ENCODE measurements at places on chromosomes 4 and X.

DNA sequence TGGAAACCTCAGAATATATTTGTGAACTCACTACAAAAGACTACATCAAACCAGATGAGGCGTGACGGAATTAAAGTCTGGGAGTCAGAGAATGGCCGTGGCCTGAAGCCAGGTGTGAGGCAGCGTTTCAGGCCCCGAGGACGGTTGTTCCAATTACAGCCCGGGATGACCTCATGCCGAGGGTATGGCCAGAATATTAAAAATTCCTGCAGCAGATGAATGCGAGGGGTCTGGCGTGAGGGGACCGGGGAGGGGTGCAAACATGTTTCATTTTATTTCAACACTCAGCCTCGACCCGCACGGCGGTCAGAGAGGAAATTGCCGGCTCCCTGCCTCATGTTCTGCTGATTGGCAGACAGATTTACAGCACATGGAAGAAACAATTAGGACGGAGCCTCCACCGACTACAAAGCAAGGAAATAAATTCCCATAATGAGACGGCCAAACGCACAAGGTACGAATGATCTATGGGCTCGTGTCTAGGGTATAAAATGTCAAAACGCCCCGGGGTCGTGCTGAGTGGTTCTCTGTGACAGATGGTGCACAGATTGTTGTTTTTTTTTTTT, 289.7 kb downstream of the SHOX start:
- ATAC-seq: no peak

- no peak for ATAC-seq
Observed at GRCh38 chr4:24980740-24981139, 50.0 kb downstream of the LGI2 start.

DNA sequence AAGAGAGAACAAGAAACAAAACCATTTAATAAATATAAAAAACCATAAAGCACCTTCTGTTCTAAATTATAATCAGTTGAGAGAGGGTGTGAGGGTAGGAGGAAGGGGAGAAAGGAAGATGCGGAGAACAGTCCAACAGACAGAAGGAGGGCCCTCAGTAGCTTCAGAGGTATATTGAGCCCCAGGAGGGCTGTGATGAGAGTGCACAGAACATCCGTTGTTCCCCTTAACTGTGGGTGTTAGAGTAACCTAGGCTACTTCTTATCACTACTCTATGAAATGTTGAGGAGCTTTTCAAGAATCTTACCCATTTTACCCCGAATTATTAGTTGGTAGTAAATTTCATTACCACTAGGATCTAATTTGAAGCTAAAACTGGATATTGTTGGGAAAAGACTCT, 13.8 kb downstream of the GPC3 start:
- ATAC-seq: no peak

- no peak for ATAC-seq
Observed at GRCh38 chr4:174244441-174244840, 39.0 kb downstream of the FBXO8 start.

GRCh38 chr4:122661176-122662160, 40.6 kb upstream of the IL21 start:
- no peak for ATAC-seq

- ATAC-seq: no peak
Observed at GRCh38 chr4:80213117-80213815, 16.0 kb downstream of the PRDM8 start.

DNA sequence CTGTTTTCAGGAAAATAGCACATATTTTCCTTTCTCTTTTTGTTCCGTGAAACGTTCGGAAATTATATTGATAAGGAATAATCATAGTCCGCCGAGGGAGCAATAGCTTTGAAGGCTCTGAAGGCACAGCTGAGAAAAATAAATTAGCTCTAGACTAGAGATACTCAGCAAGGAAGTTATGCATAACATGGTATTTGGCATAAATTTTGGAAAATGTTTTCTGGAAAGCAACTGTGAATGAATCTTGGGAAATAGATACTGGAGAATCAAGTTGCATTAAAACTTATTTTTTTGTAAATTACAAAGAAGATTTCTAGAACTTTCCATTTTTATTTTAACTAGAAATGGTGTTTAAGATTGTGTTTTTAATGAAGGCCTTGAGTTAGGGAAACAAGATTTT, 92.4 kb downstream of the HPRT1 start:
- ATAC-seq: no peak

DNA sequence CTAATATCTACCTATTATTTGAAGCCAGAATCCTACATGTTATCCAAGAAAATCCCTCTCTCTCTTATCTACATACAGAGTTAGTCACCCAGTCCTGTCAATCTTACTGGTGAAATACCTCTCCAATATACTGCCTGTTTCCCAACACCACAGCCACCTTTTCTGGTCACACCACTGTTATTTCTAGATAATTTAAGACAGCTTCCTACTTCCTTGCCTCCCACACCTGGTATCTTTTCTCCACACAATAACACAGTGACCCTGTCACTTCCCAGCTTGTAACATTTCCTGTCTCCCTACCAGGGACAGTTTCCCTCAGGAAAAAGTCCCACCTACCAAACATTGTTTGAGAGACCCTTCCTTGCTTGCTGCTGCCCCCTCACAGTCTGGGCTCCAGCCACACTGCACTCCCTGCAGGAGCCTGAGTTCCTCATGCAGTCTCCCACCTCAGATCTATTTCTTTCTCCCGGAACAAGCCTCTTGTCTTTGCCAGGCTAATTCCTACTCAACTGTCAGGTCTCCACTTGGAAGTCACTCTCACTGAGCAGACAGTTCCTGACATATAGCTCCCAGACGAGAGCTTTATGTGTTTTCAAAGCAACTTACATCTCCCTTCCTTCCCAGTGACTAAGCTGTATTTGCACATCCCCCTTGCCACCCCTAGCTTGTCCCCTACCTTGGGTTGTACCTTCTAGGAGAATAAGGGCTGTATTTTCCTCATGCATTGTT, 73.6 kb upstream of the QRFPR start:
- ATAC-seq: no peak

DNA sequence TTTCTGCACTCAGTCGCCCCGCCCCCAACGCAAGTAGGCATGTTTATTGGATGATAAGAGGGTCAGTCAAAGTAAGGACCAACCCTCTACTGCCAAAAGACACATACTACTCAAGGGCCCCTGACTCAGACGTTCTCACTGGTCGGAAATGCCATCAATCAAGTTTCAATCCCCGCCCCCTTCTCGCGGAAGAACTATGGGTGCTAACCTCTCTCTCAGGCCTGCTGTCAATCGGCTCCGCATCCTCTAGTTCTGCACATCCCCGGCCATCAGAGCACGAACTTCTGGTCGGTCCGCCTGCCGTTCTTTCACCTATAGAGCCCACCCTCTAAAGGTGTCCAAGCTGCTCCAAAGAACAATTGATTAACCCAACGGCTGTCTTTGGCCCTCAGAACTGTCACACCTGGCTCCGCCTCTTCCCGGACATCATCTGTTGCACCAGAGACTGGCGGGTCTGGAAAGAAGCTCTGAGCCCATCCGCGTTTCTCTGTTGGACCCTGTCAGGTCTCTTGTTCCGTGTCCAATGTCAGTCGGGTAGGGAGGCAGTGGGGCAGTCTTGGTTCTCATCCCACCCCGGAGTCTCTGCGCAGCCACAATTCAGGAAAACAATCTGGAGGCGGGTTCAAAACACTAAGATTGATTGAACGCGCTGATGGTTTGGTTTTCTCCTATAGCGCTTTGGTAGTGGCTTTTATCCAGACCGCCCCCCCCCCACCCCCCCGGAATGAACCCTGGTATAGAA, 15.2 kb downstream of the NDUFB11 start:
- ATAC-seq: peak; percentile 98

DNA sequence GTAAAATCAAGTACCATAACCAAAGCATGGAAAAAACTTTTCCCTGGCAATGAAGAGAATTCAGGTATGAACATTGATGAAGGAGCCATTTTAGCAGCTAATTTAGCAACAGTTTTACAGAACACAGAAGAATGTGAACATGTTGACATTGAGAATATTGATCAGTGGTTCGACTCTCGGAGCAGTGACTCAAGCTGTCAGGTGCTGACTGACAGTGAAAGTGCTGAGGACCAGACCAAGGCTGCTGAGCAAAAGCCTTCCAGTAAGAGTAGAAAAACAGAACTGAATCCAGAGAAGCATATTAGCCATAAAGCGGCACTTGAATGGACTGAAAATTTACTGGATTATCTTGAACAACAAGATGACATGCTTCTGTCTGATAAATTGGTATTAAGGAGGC, 2.8 kb downstream of the TIGD2 start:
- no peak for ATAC-seq

- no peak for ATAC-seq
Observed at GRCh38 chr4:150510176-150510865, 71.6 kb upstream of the MAB21L2 start.
